ENCODE measurements at places on chromosomes 11 and 22.

- peak; percentile 68 for DNase-seq
Measured at GRCh38 chr11:57480409-57481137, 20.2 kb downstream of the RTN4RL2 start.

DNA sequence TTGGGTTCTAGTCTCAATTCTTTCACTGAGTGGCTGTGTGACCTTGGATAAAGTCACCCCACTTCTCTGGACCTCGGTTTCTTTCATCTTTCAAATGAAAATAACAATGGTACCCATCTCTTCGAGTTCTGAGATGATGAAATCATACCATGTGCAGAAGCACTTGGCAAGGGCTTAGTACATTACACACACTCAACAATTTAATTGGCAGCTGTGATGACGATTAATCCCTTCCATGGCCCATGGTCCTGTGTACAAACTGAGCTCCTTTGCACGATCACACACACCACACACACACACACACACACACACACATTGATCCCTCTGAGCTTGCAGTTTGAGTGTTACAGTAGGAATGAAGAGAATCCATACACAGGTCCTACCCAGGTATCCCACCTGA is 103.4 kb upstream of the ASPHD2 start:
- no peak for DNase-seq

GRCh38 chr22:21055564-21055834 is 9.8 kb downstream of the LRRC74B start:
- no peak for DNase-seq

- DNase-seq, result no peak
Measured at GRCh38 chr11:95877291-95877690, 46.6 kb downstream of the MTMR2 start.

- DNase-seq, result no peak
Measured at GRCh38 chr22:41757502-41757901, 43.0 kb upstream of the CCDC134 start.

DNA sequence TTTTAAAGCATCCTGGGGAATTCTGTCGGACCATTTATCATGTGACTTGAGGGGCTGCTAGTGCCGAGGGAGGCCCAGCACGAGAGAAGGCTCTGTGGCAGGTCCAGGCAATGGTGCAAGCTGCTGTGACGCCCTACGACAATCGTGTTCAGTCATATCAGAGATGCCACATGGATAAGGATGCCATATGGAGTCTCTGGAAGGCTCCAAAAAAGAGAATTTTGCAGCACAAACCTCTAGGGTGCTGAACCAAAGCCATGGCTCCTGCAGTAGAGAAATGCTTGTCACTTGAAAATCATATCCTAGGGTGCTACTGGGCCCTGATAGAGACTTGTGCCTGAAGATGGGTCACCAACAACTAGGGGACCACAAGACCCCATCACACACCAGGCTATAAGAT is 6.7 kb upstream of the CD6 start:
- DNase-seq, result no peak

DNA sequence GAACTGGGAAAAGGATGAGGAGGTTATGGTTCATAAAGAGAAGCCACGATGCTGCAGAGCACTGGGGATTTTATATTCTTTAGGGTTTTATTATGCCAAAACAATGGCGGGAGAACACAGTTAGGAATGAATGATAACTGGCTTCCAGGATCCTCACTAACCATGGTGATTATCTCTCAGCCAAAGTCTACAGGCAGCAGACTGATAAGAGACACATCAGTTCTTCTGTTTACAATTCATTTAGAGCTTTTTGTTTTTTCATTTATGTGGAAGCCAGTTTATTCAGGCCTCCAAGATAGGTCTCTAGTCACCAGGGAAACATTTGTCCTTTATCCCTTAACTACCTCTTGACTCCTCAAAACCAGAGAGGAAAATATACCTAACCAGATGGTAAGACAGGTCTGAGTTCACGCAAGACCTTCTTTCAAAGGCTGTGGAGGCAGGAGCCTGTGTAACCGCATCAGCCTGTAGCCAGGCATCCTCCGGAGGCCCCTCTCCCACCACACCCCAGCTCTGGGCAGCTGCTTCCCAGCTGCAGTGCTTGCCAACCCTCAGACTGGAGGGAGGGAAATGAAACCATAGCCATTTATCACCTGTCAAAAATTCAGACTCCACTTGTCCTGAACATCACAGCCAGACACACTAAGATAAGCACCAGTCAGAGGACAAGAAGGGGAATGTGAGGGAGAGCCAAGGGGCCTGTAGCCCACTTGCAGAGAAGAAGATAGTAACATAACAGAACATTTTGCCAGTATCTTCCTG is 57.2 kb upstream of the FAM181B start:
- no peak for DNase-seq

GRCh38 chr11:116598556-116598955 is 174.2 kb downstream of the BUD13 start:
- DNase-seq, result no peak

- DNase-seq, result peak; percentile 71
Measured at GRCh38 chr11:123653827-123654565, 428 bp downstream of the SCN3B start.

GRCh38 chr11:34575671-34576070 is 45.2 kb upstream of the EHF start:
- DNase-seq, result no peak

DNA sequence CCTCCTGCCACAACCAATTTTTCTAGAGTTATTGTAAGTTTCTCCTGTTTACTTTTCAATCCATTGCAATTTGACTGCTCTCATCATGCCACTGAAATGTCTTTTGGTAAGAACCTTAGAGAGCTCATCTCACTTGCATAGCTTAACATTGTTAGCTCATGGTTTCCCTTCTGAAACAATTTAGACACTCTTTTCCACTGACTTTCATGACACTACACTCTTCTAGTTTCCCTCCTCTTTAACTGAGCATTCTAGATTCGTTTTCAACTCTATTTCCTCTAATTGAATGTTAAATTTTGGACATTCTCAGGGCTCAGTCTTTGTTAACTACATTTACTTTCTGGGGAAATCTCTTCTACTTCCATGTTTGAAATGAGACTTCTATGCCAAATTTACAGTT is 369.1 kb downstream of the JRKL start:
- no peak for DNase-seq

DNA sequence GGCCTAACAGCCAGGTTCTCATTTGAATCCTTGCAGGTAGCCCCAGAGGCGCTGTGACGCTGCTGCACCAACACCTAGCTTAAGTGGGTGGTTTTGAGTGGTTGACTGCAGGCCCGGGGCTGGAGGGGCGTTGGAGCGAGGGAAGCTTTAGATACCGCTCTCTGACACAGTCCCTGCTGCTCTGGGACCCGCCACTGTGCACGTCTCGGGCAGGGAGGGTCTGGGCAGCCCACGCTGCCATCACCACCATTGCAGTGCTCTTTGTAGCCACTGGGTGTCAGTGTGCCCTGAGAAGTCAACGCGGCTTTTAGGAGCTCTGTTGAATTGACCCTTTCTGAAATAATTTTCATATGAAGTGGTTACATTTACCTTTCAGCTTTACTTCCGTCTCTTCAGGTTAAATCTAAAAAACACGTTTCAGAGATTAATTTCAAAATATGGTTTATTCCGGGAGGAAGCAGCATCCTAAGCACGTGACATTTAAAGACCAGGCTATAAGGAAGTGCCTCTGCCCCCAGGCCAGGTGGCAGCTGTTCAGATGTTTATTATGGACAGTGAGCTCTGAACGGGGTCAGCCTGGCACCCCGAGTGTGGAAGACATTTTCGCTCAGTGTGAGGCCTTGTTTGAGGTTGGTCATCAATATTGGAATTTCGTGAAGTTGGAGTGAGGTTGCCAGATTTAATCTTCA is 30.9 kb upstream of the PARVB start:
- peak; percentile 36 for DNase-seq

GRCh38 chr11:85863855-85864254 is 8.7 kb downstream of the CCDC83 start:
- no peak for DNase-seq

DNA sequence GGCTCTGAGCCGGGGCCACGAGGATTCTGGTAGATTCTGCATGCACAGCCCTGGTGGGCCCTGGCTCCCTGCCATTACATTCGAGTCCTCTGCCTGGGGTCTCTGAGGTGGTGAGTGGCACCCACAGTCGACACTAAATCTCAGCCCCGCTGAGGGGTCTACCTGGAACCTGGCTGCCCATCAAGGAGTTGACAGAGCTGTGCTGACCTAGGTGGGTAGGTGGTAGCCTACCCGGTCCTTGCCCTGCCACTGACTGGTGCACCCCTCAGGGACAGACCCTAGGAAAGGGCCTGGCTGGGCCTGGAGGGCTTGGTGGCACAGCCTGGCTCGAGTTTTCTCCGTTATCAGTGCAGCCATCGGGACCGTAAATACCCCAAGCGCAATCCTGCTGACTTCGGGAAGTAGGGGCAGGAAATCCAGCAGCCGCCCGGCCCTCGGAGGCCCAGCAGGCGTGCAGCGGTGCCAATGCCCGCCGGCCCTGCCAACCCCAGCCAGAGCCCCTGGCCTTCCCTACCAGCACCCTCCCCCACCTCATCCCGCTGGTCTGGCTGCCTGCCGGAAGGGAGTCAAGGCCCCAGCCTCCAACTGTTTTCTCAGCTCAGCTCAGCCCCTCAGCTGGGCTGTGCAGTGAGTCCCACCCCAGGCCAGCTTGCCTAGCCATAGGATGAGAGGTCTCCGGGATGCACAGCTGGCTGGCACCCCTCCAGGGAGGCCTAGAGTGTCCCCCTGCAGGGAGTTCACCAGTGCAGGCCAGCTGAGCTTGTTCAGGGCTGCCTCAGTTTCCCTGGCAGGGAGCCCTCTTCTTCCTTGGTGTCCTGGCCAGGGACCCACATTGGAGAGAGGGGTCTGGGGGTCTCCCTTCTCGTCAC is 80.4 kb upstream of the KCNQ1OT1 start:
- DNase-seq, result no peak

DNA sequence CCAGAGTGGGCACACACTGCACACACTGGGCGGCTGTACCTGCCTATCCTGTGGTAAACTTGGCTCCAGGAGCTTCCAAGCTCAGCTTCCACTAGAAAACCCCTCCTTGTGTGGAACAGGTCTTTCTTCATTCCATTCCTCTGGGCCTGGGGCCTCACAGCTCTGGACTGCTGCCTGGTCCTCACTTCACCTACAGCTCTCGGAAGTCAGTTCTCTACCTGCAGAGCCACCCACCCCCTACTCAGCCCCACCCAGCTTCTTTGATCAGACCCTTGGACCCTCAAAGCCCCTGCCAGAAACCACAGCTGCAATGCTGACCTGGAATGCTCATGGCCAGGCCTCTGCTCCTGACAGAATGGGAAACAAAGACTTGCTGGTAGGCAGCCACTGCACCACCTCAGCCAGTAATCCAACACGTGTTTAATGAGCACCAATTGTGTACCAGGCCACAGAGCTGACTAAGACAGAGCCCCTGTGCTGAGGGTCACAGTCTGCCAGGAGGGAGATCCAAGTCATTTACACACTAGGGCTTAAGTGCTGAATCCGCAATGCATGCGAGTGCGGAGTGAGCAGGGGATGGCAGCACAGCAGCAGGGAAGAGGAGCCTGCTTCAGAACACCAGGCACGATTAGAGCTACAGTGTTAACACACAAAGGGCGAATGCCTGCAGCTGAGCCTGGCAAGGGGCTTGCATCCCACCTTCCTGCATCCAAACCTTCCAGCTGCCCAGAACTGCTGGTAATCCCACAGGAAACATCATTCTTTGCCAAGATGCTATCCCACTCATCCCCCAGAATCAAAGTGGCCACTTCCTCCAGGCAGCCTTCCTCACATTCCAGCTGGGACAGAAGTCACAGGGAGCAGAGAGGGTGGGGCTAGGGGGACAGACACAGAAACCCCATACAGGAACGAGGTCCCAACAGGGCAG is 4.6 kb downstream of the GNB1L start:
- no peak for DNase-seq

DNA sequence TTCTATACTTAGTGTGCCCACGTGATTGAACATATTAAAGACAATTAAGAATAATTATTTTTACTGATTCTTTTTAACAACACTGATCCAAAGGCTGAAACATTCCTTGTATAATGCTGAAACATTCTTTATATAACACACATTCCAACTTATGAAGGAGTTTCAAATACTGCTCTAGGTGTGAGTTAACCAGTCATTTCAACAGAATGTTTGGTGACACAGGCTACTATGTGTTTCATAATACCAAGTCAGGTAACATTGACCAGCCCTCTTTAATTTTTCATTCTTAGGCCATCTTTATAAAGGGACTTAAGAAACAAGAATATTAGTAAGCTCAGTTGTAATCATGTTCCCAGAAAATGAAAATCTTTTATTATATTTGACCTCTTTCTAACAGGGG is 136.6 kb downstream of the ELP4 start:
- no peak for DNase-seq
